ENCODE measurements at places on chromosomes 5 and 9.

GRCh38 chr5:113489299-113489698, 1.0 kb upstream of the MCC start:
- H3K36me3 ChIP-seq = no peaks in the 10 kb centered on the region
- H3K4me3 ChIP-seq = no peak overlapping the region
- DNase-seq = peak; percentile 99
- peak overlapping the region; percentile 23 for H3K27ac ChIP-seq

- no peak overlapping the region for H3K4me3 ChIP-seq
- no peaks in the 10 kb centered on the region for H3K36me3 ChIP-seq
- H3K4me1 ChIP-seq = no peaks in the 10 kb centered on the region
- no peak overlapping the region for H3K27ac ChIP-seq
- H3K27me3 ChIP-seq = no peaks in the 10 kb centered on the region
These were observed 110.3 kb upstream of the TARS1 start for GRCh38 chr5:33330426-33330825.

- no peaks in the 10 kb centered on the region for H3K36me3 ChIP-seq
- no peak overlapping the region for H3K4me3 ChIP-seq
- no peaks in the 10 kb centered on the region for H3K27me3 ChIP-seq
- H3K27ac ChIP-seq = no peak overlapping the region
These were observed 187.4 kb downstream of the ARHGAP26 start for GRCh38 chr5:142957528-142957927.

DNA sequence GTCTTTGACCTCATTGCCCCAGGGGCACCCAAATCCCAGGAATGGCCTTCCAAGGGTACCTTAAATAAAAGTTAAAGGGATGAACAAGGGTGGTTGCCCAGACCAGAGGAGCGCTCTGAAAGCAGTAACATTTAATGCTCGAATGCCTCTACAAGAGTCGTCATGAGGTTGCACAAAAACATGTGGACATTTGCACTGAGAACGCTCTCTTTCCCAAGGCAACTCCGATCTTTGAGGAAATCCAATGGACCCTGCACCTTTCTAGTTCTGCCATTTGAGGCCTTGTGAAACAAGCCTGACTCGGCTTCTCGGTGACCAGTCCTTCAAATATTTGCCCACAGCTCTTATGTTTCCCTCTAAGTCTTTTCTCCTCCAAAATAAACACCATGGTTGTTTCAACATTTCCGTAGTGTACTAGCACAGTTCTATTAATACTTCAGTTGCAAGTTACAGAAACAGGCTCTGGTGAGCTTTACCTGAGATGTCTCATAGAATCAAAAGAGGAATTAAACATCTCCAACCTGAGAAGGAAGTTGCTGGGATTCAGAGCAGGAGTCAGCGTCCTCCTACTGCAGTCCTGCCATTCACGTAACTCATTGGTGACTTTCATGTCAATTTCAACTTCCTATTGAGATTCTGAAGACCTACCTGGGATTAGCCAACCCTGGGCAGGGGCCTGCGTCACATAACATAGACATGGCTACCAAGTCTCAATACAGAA, 168.8 kb upstream of the RAI14 start:
- H3K4me1 ChIP-seq = peaks cover 23% of the 10 kb centered on the region
- DNase-seq = peak; percentile 97
- no peaks in the 10 kb centered on the region for H3K27me3 ChIP-seq
- H3K36me3 ChIP-seq = no peaks in the 10 kb centered on the region
- peak overlapping the region; percentile 30 for H3K27ac ChIP-seq
- no peak overlapping the region for H3K4me3 ChIP-seq

- H3K27me3 ChIP-seq = no peaks in the 10 kb centered on the region
- DNase-seq = no peak
- no peak overlapping the region for H3K4me3 ChIP-seq
- H3K27ac ChIP-seq = no peak overlapping the region
- no peaks in the 10 kb centered on the region for H3K4me1 ChIP-seq
- H3K36me3 ChIP-seq = no peaks in the 10 kb centered on the region
These were observed 1371.0 kb upstream of the DMAC1 start for GRCh38 chr9:9170439-9171134.

DNA sequence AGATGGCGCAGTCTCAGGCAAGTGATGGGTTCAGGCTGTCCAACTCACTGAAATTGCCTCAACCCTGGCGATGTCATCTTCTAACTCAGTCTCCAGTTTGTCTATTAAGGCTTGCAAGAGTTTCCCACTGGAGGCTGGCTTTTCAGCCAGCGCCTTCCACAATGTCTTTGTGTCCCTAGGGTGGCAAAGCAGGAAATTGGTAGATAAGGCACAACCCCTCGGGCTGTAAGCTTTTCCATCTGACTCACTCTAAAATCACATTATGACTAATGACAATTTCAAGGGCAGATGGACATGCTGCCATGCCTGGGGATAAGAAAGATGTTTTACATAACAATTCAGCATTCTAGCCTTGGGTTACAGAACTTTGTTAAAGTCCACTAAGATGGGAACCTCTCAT, 61.9 kb downstream of the MROH2B start:
- no peak overlapping the region for H3K27ac ChIP-seq
- no peak overlapping the region for H3K4me3 ChIP-seq
- DNase-seq = no peak
- no peaks in the 10 kb centered on the region for H3K36me3 ChIP-seq
- H3K27me3 ChIP-seq = no peaks in the 10 kb centered on the region

DNA sequence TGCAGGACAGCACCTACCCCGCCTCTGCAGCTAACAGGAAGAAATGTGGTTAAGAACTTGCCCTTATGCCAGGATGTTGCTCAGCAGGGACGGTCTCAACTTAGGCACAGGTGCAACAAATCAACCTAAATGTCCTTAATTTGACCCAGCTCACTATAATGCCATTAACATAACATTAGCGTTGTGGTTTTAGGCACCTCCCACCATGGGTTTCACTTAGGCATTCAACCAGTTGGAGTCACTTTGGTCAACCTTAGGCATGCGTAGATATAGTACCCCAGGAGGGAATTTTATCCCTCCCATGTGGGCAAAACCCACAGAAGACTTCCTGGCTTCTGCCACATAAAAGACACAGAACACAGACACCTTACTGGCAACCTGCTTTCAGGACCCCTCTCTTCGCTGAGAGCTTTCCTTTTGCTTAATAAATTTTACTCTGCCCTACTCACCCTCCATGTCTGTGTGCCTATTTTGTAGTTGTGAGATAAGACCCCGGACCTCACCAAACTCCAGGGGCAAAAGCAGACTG, 8.7 kb upstream of the ERAP1 start:
- peaks cover 6% of the 10 kb centered on the region for H3K4me1 ChIP-seq
- peak; percentile 18 for DNase-seq
- no peaks in the 10 kb centered on the region for H3K27me3 ChIP-seq
- H3K36me3 ChIP-seq = no peaks in the 10 kb centered on the region

DNA sequence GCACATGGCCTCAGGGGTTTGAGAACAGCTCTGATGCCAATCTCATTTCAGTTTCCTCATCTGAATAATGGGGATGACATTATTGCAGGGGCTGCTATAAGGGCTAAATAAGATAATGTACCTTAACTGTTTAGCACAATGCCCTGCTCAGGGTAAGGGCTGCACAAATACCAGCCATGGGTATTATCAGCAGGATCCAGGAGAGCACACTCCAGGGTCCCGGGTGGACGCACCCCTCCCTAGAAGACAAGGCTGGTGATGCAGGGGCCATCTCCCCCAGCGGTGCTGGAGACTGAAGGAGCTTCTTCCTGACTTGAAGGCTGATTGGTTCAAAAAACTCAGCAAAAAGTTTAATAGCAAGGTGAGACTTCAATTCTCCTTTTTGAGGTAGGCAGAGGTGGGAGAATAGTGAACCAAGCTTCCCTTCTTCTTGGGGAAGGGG, 2.7 kb upstream of the CXXC5 start:
- peaks cover 11% of the 10 kb centered on the region for H3K27me3 ChIP-seq
- H3K36me3 ChIP-seq = no peaks in the 10 kb centered on the region

DNA sequence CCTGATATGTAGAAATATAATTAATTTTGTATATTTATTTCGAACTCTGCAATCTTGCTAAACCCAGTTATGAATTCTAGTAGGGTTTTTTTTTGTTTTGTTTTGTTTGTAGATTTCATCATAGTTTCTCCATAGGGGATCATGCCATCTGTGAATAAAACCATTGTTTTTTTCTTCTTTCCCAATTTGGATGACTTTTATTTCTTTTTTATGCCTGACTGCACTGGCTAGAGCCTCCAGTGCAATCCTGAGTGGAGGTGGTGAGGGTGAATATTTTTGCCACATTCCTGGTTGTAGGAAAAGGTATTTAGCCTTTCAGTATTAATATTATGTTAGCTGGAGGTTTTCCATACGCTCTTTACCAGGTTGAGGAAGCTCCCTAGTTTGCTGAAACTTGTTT, 70.0 kb upstream of the GFPT2 start:
- H3K4me3 ChIP-seq = no peak overlapping the region
- no peaks in the 10 kb centered on the region for H3K4me1 ChIP-seq
- peak; percentile 16 for DNase-seq

- H3K36me3 ChIP-seq = no peaks in the 10 kb centered on the region
- no peaks in the 10 kb centered on the region for H3K4me1 ChIP-seq
- no peak for DNase-seq
- H3K4me3 ChIP-seq = no peak overlapping the region
- H3K27me3 ChIP-seq = no peaks in the 10 kb centered on the region
These were observed 66.4 kb upstream of the ZNF608 start for GRCh38 chr5:124812771-124813358.

GRCh38 chr9:125852386-125852785, 105.2 kb downstream of the PBX3 start:
- no peak overlapping the region for H3K27ac ChIP-seq
- no peaks in the 10 kb centered on the region for H3K36me3 ChIP-seq
- H3K27me3 ChIP-seq = no peaks in the 10 kb centered on the region
- H3K4me1 ChIP-seq = peaks cover 8% of the 10 kb centered on the region
- DNase-seq = no peak
- H3K4me3 ChIP-seq = no peak overlapping the region

DNA sequence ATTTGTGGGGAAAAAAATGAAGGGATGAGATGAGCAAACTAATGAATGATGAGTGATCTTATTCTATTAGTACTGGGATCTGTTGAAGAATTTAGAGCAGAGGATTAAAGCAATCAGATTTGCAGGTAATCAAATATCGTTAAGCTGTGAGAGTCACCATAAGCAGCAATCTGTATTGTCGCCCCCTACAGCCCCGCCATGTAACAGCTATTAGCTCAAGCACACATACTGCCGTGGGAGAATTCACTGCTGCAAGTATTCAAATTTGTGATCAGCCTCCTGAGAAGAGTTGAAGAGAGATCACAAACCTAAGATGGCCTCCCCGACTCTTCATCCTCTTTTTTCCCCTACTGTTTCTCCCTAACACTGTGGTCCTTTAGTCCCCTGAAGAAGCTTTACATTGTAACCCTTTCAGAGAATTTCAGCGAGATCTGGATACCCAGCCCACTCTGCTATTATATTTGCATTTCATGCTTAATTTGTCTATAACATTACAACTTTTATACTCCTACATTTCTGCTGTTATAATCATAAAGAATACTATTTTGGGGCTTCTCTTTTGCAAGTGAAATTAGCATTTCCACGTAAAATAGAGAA, 28.5 kb upstream of the PHF24 start:
- peak; percentile 14 for DNase-seq
- no peaks in the 10 kb centered on the region for H3K4me1 ChIP-seq
- no peaks in the 10 kb centered on the region for H3K36me3 ChIP-seq
- no peak overlapping the region for H3K4me3 ChIP-seq

GRCh38 chr9:19269582-19269981, 39.1 kb downstream of the DENND4C start:
- H3K27me3 ChIP-seq = no peaks in the 10 kb centered on the region
- no peaks in the 10 kb centered on the region for H3K4me1 ChIP-seq
- H3K4me3 ChIP-seq = no peak overlapping the region
- no peaks in the 10 kb centered on the region for H3K36me3 ChIP-seq

GRCh38 chr5:130243641-130244040, 339.4 kb downstream of the CHSY3 start:
- no peaks in the 10 kb centered on the region for H3K4me1 ChIP-seq
- H3K27me3 ChIP-seq = no peaks in the 10 kb centered on the region
- H3K4me3 ChIP-seq = no peak overlapping the region
- H3K36me3 ChIP-seq = no peaks in the 10 kb centered on the region
- no peak for DNase-seq

DNA sequence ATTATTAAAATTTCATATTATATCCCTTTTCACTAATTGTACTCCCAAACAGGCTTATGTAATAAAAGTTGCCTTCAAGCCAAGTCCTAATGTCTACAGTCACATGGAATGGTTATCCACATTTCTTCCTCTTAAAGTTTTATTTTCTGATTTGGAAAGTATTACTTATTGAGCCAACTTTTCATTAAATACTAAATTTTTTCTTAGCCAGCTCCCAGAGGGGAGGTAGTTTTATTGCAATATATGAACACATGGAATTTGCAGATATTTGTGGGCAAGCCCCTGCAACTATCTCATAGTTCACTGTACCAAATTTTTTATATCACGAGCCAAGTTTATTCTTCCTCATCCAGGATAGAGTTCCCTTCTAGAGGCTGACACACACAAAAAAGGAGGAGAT, 332.8 kb upstream of the PTGER4 start:
- H3K4me1 ChIP-seq = no peaks in the 10 kb centered on the region
- DNase-seq = no peak
- H3K36me3 ChIP-seq = no peaks in the 10 kb centered on the region

GRCh38 chr5:145680169-145680568, 155.0 kb downstream of the PRELID2 start:
- no peak overlapping the region for H3K4me3 ChIP-seq
- no peak overlapping the region for H3K27ac ChIP-seq
- H3K4me1 ChIP-seq = no peaks in the 10 kb centered on the region
- no peaks in the 10 kb centered on the region for H3K36me3 ChIP-seq

DNA sequence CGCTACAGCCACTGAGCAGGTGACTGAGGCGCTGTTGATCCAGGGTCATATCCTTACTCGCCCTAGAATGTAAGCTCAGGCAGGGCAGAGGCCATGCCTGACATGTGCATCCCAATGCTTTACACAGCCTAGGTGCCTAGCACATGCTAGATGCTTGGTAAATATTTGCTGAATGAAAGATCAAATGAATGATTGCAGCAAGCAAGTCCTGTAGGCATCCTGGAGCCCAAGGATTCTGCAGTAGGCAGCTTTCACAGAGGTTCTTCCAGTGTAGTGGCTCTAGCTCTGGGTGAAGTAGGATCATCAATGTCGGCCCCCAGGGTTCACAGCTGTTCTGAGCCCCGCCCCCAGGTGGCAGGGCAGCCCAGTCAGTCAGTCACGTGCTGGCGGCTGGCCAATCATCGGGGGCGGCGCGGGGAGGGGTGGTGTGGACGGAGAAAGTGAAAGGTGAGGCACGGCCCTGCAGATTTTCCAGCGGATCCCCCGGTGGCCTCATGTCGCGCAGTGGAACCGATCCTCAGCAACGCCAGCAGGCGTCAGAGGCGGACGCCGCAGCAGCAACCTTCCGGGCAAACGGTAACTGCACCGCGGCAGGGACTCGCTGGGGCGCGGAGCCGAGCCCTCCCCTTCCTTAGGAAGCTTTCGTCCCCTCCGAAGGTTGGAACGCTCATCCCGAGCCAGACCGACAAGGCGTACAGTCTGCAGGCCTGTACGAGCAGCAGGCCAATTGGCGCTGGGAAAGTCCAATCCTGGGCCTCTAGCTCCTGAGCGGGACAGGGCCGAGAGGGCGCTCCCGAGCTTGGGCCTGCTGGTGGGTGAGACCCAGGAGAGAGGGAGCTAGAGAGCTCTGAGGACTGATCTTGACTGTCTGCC, at the start of gene GALT:
Gene GALT (plus strand): TSS at position 465 of the 873 bp plus-strand sequence. CDS start 30 bp downstream, at position 495.
- H3K36me3 ChIP-seq = peaks cover 6% of the 10 kb centered on the region
- peak within 1 kb of the TSS; percentile 67 for H3K27ac ChIP-seq
- peaks cover 16% of the 10 kb centered on the region for H3K4me1 ChIP-seq

Data from fibroblast of lung (primary cell).